ENCODE measurements at places on chromosomes 13 and 19.

DNA sequence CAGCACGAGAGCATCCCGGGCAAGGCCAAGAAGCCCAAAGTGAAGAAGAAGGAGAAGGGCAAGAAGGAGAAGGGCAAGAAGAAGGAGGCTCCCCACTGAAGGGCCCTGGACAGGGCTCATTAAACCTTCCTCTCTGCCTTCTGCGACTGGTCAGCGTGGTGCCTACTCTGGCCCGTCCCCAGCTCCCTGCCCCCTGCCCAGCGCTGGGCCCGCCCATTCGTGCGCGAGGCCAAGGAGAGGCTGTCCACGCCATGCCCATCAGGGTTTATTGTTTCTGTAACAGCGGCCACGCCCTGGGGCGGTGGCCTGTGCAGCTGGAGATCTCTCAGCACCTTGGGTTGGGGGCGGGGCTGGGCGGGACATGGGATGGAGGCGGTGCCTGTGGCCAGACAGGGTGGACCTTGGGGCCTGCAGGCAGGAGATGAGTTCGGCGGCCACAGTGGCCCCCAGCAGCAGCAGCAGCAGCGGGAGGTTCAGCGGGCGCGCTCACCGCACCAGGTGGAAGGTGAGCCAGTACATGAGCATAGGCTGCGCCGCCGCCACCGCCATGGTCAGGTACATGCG is 897 bp downstream of the C19orf33 start:
- DNase-seq: no peak

- no peak for DNase-seq
These were observed 466.6 kb upstream of the PCDH9 start for GRCh38 chr13:67696775-67697174.

DNA sequence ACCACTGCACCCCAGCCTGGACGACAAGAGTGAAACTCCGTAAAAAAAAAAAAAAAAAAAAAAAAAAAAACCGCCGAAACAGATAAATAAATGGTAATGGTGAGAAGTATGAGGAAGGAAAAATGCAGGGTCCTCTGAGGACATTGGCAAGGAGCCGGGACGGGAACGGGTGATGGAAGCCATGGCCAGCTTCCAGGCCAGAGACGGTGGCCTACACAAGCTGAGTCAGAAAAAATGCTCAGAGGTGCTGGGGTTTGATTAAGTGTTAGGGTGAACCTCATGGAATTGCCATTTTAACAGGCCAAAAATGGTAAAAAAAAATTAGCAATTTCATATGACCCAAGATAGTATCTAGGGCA is 866 bp upstream of the ZSWIM4 start:
- peak; percentile 63 for DNase-seq

DNA sequence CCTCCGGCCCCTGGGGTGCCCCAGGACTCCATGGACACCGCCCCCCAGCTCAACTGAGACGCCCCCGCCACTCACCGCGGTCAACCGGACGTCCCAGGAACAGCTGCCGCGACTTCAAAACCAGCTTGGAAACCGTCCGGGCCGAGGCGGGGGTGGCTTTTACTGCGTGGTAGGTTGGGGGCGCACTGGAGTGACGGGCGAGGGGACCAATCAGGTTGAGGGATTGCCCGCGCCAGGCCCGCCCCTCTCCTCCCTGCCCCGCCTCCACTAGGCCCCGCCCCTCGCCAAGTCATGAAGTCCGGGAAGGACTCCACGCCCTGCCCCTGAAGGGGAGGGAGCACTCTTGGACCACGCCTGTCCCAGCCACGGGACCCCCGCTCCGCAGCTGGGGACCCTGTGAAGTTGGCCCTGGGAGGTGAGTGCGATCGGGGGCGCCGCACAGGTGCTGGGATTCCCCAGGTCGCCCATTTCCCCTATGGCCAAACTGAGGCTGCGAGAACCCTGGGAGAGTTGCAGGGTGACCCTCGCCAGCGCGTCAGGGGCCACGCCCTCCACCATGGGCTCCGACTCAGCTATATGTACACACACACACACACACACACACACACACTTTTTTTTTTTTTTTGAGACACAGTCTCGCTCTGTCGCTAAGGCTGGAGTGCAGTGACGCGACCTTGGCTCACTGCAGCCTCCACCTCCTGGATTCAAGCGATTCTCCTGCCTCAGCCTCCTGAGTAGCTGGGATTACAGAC is at the start of gene PLIN3:
PLIN3 (minus strand) TSS at position 134 of the 752 bp plus-strand sequence. CDS start 6,273 bp downstream, outside the sequence.
- DNase-seq: peak; percentile 97

GRCh38 chr13:100108913-100109507 is 20.1 kb downstream of the PCCA start:
- DNase-seq: no peak

GRCh38 chr19:43651758-43652545 is 12.3 kb upstream of the CADM4 start:
- DNase-seq: no peak

DNA sequence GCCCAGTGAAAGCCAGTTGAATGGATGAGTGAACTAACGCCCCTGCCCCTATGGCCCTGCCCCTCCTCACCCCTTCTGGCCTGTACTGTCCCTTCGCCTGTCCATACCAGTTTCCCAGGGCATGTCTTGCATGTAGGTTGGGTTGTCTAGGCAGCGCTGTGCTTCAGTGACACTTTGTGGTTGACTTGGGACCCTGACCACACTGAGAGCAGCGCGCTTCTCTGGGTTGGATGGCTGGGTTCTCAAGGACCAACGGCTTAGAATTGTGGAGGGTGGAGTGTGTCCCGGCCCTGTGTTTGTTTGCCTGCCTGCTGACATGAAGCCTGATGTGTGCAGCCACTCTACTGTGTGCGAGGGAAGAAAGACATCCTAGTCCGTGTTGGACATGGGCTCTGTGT is 15.8 kb downstream of the GATAD2A start:
- DNase-seq: no peak

GRCh38 chr13:87459419-87459818 is 211.8 kb upstream of the SLITRK5 start:
- no peak for DNase-seq

DNA sequence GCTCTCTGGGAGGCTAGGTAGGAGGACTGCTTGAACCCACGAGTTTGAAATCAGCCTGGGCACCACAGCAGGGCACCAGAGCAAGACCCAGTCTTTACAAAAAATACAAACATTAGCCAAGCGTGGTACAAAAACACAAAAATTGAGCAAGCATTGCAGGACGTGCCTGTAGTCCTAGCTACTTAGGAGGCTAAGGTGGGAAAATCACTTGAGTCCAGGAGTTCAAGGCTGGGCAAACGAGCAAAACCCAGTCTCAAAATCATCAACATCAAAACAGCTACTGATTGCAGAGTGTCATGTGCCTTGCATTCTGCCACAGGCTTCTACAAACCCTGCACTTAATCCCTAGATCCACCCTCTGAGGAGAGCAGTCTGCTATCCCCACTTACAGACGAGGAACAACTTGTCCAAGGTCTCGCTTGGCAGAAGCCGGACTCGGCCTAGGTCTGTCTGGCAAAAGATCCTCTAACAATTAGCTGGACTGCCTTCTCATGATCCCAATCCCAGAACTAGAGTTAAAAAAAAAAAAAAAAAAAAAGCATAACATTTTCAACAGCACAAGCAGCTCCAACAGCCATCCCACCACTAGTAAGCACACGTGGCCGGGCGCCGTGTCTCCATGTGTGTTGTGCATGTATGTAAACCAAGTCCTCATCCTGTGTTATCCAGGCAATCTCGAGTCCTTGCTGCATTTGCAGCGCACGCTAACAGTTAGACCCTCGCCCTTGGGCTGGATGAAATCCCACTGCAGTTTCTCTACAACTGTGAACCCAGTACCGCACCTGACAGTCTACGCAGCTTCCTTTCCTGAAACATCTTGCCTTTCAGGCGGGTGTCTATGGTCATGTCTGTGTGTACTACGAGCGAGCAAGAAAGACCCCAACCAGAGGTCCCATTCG is 2.0 kb downstream of the PPP6R1 start:
- no peak for DNase-seq

DNA sequence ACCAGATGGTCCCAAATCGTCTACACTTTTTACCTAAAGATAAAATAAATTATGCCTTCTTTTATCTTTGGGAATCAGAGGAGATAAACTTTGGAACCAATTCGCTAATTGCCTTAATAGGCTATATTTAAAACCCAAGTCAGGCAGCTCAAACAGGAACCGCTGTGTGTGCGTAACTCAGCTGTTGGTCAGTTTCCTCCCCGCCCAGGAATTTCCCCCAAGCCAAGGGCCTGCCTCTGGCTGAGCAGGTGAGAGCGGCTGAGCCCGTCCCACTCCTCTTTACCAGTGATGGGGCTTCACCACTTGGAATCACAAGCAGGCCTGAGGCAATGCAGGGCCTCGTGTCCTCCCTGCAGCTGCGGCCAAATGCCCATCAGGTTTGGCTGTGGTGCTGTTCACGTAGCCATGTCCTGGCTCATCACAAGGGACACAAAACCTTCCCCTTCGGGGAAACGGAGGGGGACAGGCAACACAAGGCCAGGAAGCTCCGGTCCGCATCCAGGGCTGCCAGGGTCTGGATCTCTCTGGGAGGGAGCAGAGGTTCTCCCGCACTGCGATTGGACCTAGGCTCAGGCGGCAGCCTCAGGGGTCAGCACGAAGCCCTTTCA is 503 bp upstream of the SLC7A9 start:
- DNase-seq: no peak

DNA sequence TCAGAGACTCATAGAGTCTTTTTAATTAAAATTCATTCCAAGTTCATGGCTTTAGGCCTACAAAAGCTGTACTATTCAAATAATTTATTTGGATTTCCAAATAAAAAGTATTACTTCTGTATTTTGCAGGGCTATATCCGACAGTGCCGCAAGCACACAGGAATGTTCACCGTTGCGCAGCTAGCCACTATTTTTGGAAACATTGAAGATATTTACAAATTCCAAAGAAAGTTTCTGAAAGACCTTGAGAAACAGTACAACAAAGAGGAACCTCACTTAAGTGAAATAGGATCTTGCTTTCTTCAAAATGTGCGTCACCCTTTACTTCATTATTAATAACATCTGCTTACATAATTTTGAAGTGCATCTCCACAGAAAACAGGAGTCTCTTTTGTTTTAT is 20.5 kb upstream of the C1QTNF9 start:
- no peak for DNase-seq

DNA sequence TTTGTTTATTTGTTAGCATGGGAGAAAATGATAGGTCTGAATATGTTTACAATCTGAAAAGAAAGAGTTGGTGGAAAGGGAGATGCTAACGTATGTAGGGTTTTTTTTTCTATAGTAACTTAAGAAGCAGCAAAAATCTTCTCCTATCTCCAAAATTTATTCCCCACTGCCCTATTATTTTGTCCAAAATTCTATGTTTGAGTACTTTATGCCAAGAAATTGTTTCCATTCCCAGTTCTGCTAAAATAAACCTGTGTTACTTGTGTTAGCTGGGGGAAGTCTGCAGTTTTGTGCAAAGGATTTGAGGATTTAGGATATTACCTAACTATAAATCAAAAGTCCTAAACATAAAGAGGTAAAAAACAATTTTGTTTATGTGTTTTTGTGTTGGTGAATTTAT is 2770.4 kb upstream of the PCDH20 start:
- DNase-seq: no peak

- DNase-seq: no peak
These were observed 15.9 kb downstream of the KANK2 start for GRCh38 chr19:11181488-11181887.

DNA sequence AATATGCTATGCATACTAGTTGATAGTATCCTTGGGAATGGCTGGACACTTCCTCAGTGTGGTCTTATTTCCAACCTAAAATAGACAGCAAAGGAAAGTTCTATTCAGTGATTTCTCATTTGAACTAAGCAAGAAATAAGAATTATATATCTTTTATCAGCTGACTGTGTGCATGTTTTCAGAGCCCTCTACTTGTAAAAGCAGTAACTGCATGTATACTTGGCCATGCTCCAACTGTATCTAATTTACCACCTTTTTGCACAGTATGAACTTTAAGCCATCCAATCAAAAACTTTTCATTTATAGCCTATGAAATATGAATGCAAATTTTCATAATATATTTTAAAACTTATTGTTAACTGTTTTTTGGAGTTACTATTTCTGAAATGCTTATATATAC is 136.4 kb upstream of the PCDH9 start:
- no peak for DNase-seq

DNA sequence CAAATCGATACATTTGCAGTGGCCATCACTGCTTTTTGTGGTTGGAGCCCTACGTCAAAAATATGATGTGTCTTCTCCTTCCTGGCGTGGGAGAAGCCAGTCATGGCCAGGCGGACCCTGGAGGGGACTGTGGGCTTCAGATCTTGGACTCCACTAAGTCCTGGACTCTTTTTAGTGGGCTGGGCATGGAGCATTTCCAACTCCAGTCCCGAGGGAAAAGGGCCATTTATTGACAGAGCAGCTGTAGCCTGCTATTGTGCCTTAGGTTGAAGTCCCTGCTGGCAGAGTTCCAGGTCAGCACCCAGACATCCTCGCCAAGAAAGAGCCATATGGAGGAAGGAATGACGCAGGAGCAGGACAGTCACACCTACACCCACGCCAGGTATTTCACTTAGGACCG is 179.2 kb upstream of the ZNF507 start:
- no peak for DNase-seq

- no peak for DNase-seq
These were observed 54.5 kb downstream of the STK24 start for GRCh38 chr13:98522371-98522770.

GRCh38 chr19:52735734-52736133 is 890 bp upstream of the ZNF611 start:
- DNase-seq: peak; percentile 72

DNA sequence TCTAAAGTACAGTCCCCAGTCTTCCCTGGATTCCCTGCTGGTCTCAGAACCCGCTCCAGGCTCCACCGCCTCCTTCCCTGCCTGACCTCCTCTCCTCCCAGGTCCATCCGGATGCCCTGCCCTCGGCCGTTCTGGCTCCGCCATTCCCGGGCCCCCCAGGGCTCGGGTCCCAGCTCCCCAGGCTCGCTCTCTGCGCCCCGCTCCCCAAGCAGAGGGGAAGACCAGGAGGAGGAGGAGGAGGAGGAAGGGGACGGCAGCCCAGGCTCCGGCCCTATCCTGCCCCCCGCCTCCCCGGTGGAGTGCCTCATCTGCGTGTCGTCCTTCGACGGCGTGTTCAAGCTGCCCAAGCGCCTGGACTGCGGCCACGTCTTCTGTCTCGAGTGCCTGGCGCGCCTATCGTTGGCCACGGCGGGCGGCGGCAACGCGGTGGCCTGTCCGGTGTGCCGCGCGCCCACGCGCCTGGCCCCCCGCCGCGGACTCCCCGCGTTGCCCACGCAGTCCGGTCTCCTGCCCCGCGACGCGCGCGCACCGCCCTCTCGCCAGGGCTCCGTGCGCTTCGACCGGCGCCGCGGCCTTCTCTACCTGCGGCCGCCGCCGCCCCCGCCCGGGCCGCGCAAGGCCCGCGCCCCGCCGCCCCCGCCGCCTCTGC is 647 bp downstream of the RNF225 start:
- peak; percentile 32 for DNase-seq

GRCh38 chr19:54211235-54211634 is 10.6 kb downstream of the RPS9 start:
- DNase-seq: no peak

GRCh38 chr19:30784850-30785457 is 412.8 kb downstream of the ZNF536 start:
- no peak for DNase-seq

- DNase-seq: no peak
These were observed 13.4 kb downstream of the ZNF20 start for GRCh38 chr19:12126707-12127106.

- no peak for DNase-seq
These were observed 3.3 kb upstream of the USP12 start for GRCh38 chr13:27174766-27175455.
